ENCODE measurements at places on chromosomes 16 and 17. TPM values are rescaled to one million over a fixed set of nuclear protein-coding genes. Genes with fewer than 3 reads are reported as not detected.

DNA sequence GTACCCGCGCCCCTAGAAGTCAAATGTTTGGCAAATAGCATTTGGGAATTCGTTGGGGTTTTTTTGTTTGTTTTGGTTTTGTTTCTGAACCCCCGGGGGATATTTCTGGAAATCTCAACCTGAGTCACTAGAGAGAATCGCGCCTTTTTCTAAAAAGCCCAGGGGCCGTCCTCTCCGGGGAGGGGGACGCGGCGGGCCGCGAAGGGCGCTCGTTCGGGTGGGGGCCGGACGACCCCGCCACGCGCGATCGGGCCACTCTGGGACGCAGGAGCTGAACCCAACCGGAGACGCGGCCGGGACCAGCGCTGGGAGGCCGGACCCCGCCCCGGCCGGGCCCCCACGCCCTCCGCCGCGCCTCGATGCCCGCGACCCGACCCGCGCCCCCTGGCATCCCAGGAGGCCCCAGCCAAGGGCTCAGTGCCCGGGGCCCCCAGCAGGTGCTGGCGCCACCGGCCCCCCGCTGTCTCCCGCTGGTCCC is 302 bp downstream of the LITAF start:
- DNase-seq, result no peak

DNA sequence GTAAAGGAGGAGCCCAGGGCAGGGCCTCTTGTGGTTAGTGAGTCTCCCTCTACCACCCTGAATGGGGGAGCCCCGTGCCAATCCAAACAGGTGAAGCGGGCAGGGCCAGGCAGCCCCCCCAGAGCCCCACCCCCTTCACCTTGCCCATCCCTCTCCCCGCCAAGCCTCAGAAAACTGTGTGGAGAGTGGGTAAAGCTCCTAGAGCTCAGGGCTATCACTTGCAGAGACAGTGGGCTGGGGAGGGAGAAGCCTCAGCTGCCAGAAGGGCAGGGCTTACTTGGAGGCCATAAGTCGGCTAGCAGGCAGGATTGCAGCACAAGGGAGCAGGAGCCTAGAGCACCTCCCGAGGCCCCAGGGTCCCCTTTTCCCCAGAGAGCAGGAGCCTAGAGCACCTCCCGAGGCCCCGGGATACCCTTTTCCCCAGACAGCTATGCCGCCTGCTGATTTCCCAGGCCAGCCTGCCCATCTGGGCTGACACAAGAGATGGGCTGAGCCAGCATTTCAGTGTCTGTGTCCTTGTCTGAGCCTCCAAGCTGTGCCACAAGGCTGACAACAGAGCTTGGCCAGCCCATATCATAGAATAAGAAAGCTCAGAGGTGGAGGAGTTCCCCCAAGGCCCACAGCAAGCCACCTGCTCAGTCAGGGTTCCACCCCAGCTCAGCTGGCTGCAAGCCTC is 6.7 kb upstream of the KRT14 start:
- no peak for DNase-seq

The SLC12A4 gene
- 99.0 TPM for total RNA-seq

- DNase-seq, result no peak
These were observed 13.6 kb upstream of the CLEC18A start for GRCh38 chr16:69937465-69937951.

DNA sequence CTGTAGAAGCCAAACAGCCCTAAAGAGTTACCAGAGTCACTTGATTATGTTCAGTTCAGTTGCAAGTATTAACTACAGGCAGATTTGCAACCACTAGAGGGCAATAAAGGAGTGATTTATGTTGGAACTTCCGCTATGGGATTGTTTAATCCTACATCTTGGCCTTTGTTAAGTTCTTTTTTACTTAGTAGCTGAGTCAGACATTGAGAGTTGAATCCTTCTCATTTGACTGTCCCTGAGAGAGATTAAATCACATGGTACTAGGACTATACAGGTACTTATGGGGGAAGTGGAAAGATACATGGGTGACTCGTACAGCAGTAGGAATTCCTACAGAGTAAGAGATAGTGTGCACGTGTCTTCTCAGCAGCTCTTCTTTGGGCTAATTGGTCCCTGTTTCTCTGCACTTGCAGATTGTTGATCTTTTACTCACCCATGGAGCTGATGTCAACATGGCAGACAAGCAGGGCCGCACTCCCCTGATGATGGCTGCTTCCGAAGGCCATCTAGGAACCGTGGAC is 40.3 kb downstream of the CYB561 start:
- peak; percentile 83 for DNase-seq

GRCh38 chr16:86158688-86159360 is 259.9 kb downstream of the IRF8 start:
- DNase-seq, result peak; percentile 4

The RNF151 gene
- total RNA-seq, result not detected

DNA sequence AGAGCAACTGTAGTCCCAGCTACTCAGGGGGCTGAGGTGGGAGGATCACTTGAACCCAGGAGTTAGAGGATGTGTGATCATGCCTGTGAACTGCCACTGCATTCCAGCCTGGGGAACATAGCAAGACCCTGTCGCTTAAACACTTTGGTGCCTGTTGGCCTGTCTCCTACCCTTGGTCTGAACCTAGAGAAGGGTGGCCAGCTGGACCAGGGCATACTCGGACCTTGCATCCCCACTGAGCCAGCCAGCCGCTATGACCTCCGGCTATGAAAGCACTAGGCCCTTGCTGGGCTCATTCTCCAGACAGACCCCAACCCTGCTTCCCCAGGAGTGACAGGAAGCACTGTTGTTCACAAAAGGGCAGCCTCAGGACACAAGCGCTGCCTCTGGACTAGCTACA is 4.6 kb downstream of the IFT20 start:
- DNase-seq, result no peak

The HOXB2 gene
- total RNA-seq, result 23.3 TPM

The NPB gene
- total RNA-seq, result not detected

DNA sequence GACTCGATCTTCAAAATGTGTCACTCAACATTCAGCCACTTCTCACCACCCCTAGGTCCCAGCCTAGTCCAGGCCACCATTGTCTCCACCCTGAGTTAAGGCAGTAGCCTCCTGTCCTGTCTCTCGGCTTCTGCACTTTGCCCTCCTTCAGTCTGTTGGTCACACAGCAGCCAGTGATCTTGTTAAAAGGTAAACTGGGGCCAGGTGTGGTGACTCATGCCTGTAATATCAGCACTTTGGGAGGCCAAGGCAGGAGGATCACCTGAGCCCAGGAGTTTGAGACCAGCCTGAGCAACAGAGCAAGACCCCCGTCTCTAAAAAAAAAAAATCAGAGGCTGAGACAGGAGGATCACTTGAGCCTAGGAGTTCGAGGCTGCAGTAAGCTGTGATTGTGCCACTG is 25.8 kb downstream of the WWP2 start:
- no peak for DNase-seq

- DNase-seq, result no peak
These were observed 146.3 kb upstream of the TBX2 start for GRCh38 chr17:61253362-61253761.

The PLXDC1 gene
- total RNA-seq, result not detected

The TMEM106A gene
- 11.5 TPM for total RNA-seq

The CA7 gene
- not detected for total RNA-seq

The MYH13 gene
- not detected for total RNA-seq
